Lower lobe of right lung (tissue), 2 donors: ENCODE measurements at places on chromosomes 2 and 18. TPM values are rescaled to one million over a fixed set of nuclear protein-coding genes. Genes with fewer than 3 reads are reported as not detected.

DNA sequence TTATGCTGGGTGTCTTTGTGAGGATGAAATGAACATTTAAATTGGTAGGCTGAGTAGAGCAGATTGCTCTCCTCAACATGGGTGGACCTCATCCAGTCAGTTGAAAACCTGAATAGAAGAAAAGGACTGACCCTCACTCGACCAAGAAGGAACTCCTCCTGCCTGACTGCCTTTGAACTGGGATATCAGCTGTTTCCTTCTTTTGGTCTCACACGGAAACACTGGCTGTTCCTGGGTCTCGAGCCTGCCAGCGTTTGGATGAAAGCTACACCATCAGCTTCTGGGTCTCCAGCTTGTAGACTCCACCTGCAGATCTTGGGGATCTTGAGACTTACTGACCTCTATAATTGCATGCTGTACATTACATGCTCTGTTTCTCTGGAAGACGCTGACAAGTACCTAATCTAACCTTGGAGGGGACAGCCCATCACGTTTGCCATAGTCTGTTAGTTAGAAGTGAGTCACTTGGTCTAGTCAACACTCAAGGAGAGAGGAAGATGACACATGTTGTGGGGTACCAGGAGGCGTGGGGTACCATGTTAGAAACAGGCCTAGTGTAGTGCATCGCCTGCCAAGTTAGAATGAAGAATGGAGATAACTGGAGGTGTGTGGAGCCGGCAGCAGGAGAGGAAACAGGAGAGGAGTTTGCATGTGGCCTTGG, 267.0 kb downstream of the MREG start:
- no peaks in the 10 kb centered on the region for H3K36me3 ChIP-seq
- no peak overlapping the region for H3K27ac ChIP-seq
- no peaks in the 10 kb centered on the region for H3K27me3 ChIP-seq
- no peak overlapping the region for H3K4me3 ChIP-seq

Gene SIX3
- not detected for total RNA-seq

- H3K4me3 ChIP-seq = peak overlapping the region; percentile 27
- no peaks in the 10 kb centered on the region for H3K36me3 ChIP-seq
- peak overlapping the region; percentile 68 for H3K27ac ChIP-seq
- H3K27me3 ChIP-seq = no peaks in the 10 kb centered on the region
- H3K4me1 ChIP-seq = peaks cover 18% of the 10 kb centered on the region
Observed at GRCh38 chr2:106159866-106160785, 34.0 kb downstream of the UXS1 start.

DNA sequence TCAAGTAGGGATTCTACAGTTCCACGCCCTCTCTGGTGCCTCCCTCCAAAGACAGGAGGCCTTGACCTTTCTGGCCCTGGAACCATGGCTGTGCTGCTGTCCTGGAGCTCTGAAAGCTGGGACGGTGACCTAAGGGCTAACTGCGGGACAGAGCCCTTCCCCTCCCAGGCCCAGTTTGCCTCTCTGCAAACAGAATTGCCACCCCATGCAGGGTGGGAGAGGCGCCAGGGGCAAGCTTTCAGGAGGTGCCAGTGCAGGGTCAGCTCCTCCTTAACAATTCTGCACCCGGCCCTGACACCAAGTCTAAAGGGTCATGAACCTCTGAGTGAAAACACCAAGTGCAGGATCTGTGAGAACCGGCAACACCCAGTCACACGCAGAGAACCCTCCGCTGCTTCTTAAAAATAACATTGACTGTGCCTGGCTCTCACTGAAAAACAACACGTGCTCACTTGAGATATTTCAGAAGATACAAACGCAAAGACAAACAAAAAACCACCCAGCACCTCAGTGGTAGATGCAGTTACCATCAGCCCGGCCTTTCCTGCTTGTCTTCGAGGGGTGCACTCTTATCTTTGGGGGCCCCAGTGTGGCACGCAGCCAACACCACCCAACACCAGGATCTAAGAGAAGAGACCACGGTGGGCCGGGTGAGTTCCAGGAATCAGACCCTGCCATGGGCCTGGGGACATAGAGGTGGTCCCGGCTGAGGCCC, 1.1 kb upstream of the SNED1 start:
- H3K4me3 ChIP-seq = peak overlapping the region; percentile 72
- peak; percentile 50 for DNase-seq
- H3K36me3 ChIP-seq = peaks cover 4% of the 10 kb centered on the region
- peaks cover 72% of the 10 kb centered on the region for H3K4me1 ChIP-seq
- H3K27me3 ChIP-seq = peaks cover 4% of the 10 kb centered on the region
- H3K27ac ChIP-seq = peak overlapping the region; percentile 88

GRCh38 chr2:1054399-1054798, 103.8 kb downstream of the SNTG2 start:
- no peak overlapping the region for H3K4me3 ChIP-seq
- no peak for DNase-seq
- no peaks in the 10 kb centered on the region for H3K27me3 ChIP-seq
- H3K36me3 ChIP-seq = no peaks in the 10 kb centered on the region

Gene CCDC102B
- 29.4 TPM for total RNA-seq

DNA sequence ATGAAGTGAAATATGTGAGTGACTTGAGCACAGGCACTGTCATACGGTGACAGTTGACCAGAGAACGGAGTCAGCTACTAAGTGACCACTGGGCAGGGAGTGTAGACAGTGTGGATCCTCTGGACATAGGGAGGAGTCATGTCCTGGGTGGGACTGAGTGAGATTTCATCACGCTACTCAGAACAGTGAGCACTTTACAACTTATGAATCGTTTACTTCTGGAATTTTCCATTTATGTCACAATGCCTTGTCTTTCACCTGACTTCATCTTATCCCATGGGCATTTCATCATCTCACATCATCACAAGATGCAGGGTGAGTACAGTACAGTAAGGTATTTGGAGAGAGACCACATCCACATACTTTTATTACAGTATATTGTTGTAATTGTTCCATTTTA, 29.0 kb downstream of the PTPRM start:
- H3K4me3 ChIP-seq = no peak overlapping the region
- H3K36me3 ChIP-seq = no peaks in the 10 kb centered on the region
- no peak for DNase-seq
- H3K27me3 ChIP-seq = no peaks in the 10 kb centered on the region
- H3K27ac ChIP-seq = no peak overlapping the region
- H3K4me1 ChIP-seq = peaks cover 30% of the 10 kb centered on the region

- H3K4me3 ChIP-seq = no peak overlapping the region
- no peak for DNase-seq
- no peaks in the 10 kb centered on the region for H3K27me3 ChIP-seq
- peak overlapping the region; percentile 16 for H3K27ac ChIP-seq
- H3K36me3 ChIP-seq = no peaks in the 10 kb centered on the region
Observed at GRCh38 chr2:136206613-136207012, 88.7 kb upstream of the CXCR4 start.

DNA sequence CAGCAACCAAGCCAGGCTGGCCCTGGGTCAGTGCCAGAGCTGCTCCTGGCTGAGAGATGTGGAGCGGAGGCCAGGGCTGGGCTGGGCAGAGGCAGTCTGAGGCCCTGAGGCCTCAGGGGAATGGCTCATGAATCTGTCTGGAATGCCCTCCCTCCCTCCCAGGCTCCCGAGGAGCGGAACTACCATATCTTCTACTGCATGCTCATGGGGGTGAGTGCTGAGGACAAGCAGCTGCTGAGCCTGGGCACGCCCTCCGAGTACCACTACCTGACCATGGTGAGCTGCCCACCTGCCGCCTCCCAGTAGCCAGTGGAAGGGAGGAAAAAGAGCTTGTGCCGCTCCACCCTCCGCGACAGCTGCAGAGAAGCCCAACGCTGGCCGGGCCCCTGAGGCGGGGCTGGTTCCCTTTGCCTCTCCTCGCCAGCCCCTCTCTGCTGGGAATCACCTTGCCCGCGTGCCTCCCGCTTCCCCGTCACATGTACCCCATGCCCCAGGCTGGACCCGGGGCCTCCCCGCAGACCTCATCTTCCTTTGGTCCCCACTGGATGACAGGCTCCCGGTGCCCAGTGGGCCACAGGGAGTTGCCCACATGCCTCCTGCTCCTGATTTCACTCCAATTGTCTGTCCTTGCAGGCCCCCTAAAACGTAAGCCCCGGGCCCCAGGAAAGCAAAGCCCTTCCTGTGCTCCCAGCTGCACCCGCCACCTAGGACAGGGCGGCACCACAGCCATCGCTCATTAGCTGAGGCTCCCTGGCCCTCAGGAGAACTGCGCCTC, 41.1 kb downstream of the MYO7B start:
- H3K4me1 ChIP-seq = peaks cover 11% of the 10 kb centered on the region
- no peak overlapping the region for H3K27ac ChIP-seq
- no peaks in the 10 kb centered on the region for H3K27me3 ChIP-seq
- H3K4me3 ChIP-seq = no peak overlapping the region
- DNase-seq = no peak
- H3K36me3 ChIP-seq = no peaks in the 10 kb centered on the region

- DNase-seq = no peak
- H3K4me1 ChIP-seq = no peaks in the 10 kb centered on the region
- H3K27ac ChIP-seq = no peak overlapping the region
- H3K4me3 ChIP-seq = no peak overlapping the region
- no peaks in the 10 kb centered on the region for H3K36me3 ChIP-seq
- no peaks in the 10 kb centered on the region for H3K27me3 ChIP-seq
Observed at GRCh38 chr2:68031542-68032160, 31.2 kb downstream of the C1D start.

DNA sequence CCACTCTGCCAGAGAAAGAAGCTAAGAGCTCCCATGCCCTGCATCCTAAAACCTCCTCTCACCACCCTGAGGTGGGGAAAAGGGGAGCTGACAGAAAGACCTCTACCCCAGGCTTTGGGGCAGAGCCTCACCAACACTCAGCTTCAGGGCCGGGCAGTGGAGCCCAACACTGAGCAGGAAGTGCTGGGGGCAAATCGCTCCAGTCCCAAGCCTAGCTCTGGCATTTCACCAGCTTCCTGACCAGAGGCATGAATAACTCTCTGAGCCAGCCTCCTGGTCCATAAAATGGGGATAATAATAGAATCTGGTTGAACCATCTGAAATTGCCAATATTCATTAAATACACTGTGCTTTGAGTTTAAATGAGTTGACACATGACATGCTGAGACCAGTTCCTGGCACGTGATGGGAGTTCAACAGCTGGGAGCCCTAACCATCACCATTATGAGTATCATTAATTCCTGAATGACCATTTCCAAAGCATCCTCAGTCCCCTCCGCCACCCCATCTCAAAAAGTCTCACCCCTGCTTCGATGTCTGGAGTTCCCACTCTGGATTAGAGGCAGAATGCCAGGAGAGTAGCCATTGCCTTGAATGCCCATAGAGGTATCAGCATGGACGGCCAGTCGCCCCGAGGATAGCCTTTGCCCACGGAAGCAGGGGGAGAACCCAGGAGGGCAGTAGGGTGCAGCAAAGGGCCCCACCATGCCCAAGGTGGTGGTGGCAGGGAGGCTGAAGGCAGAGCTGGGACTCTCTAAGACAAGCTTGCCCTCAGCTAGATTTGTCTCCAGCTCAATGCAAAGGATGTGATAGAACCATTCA, 153.4 kb downstream of the TNS1 start:
- DNase-seq = no peak
- peaks cover 89% of the 10 kb centered on the region for H3K4me1 ChIP-seq
- H3K4me3 ChIP-seq = no peak overlapping the region
- H3K27ac ChIP-seq = peak overlapping the region; percentile 71
- H3K36me3 ChIP-seq = peaks cover 73% of the 10 kb centered on the region
- no peaks in the 10 kb centered on the region for H3K27me3 ChIP-seq

DNA sequence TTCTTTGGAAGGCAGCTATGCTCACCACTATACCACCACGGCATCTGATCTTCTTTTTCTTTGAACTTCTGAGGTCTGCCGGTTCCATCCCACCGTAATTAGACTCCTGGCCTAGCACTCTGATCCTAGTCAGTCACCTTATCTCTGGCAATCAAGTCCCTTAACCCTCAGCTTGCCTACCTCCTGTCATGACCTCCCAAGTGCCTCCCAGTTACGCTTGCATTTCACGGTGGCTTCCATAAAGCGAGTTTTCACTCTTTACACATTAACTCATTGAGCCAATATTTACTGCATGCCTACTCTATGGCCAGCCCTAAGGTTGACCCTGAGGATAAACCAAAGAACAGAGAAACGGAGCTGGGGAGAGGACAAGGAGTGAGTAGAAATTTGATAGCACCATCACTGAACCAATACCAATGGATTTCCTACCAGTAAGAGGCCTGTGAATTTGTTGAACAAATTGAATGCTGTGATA, 37.8 kb upstream of the TMEM182 start:
- DNase-seq = no peak
- no peaks in the 10 kb centered on the region for H3K4me1 ChIP-seq
- H3K4me3 ChIP-seq = no peak overlapping the region

DNA sequence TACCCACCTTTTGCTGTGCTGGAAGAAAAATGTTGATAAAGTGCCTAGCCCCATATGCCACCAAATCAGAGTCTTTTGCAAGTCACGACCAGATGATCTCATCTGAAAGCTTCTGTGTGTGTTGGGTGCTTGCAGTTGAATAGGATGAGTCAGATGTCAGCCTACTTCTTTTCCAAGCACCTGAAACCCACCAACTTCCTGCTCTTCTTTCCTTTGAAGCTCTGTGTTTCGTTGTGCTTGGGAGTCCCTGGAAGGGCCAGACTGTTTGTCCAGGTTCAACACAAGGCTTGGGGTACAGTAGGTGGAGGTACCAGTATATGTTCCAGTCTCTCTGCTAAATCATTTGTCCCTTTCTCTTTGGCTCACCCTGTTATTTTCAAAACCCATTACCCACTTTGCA, 36.8 kb upstream of the LCLAT1 start:
- no peak overlapping the region for H3K4me3 ChIP-seq
- H3K27me3 ChIP-seq = no peaks in the 10 kb centered on the region
- H3K4me1 ChIP-seq = peaks cover 34% of the 10 kb centered on the region
- H3K27ac ChIP-seq = peak overlapping the region; percentile 47
- no peaks in the 10 kb centered on the region for H3K36me3 ChIP-seq

DNA sequence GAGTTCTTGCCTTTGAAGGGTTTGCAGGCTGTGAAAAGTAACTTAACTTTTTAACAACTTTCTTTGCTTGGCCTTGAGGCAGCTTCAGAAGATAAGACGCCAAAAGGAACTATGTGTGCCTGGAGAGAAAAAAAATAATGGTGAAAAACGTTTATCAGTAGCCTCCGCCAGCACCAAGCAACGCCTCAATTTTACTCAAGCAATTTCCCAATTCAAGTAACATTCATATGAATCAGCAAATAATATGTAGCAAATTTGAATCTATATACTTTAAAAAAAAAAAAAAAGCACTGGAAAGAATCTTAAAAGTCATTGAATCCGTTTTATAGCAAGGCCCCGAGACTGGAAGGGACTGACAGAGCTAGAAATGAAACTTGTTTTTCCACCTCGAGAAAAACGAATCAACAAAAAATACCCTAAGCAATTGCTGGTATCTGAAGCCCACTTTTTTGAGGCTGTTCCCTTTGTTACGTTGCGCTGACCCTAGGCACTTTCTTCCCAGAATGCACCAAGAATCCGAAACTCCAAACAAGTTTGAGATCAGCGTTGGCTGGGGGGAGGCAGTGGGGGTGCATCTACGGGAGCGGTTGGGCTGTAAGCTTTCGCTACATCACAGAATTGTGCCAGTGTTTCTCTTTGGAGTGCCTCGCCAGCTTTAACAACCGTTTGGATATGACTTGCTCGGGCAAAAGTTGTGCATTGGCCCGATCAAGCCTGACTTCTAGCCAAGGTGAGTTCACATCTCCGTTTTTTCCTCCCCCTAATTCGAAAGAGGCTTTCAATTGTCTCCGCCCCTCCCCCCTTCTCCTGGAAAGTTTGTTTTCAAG, 2.7 kb upstream of the TGIF1 start:
- peak overlapping the region; percentile 81 for H3K4me3 ChIP-seq
- peak; percentile 67 for DNase-seq
- H3K4me1 ChIP-seq = peaks cover 12% of the 10 kb centered on the region
- H3K27me3 ChIP-seq = no peaks in the 10 kb centered on the region
- peak overlapping the region; percentile 99 for H3K27ac ChIP-seq
